ENCODE measurements at places on chromosomes 3 and 15.

DNA sequence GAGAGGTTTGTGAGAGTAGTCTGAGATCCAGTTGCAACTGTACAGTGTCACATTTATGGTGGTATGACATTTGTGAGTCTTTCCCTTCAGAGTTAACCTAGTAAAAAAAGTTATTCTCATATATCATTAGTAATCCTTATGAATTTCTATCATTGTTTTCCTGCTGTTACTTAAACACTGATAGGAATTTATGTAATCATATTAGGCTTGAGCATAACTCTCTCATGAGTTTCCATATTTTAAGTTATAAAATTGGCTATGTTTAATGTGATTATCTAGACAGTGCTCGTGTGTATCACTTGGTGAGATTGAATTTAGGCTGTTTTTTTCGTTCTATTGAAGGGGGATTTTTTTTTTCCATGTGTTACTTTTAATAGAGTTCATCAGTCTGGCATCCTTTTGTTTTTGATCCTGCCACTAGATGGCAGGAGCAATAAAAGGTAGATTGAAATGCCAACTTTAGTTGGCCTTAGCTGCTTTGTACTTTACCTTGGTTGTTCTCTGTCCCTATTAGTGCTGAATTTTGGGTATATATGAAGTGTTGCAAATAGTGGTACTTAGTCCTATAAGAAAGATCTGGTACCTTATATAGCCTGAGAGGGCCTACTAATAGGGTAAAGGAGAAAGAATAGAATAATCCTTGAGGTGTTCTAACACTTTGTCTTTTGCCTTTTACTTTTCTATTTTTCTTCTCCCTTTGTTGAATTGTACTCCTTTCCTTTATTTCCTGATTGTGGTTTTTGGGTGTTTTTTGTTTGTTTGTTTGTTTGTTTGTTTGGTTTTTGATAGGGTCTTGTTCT, 17.9 kb downstream of the STT3B start:
- peak; percentile 39 for DNase-seq

DNA sequence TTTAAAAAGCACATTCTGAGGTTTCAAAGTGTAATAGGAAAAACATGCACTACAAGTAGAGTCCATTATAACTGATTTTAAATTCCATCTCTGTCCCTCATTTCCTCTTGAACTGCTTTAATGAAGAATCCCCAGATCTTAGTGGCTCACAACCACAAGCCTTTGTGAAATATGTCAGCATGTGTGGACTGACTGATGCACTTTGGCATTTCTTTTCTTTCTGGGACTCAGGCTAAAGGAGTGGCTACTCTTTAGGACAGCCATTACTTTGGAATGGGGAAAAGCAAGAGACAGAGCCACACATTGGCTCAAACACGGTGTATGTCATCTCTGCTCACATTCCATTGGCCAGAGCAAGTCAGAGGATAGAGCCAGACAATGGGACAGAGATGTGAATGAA, 139.6 kb downstream of the GRM7 start:
- no peak for DNase-seq

DNA sequence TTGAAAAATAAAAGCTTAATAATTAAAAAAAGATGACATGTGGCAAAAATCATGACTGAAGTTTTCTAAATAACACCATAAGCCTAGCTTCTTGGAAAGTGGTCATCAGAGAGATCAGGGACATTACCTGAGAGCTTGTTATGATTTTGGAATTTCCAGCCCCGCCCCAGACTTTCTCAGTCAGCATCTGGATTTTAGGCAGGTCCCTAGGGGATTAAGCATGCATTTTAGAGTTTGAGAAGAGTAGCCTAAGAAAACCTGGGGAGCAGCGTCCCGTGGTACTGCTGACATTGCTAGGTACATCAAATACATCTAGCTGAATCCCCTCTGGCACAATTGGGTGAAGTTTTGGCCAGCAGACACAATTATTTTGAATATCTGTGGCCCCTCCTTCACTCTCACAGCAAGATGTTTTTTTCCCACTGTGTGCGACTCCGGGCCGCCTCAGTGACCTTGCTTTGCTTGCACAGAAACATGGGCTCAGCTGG, 58.7 kb upstream of the MEF2A start:
- DNase-seq = no peak

DNA sequence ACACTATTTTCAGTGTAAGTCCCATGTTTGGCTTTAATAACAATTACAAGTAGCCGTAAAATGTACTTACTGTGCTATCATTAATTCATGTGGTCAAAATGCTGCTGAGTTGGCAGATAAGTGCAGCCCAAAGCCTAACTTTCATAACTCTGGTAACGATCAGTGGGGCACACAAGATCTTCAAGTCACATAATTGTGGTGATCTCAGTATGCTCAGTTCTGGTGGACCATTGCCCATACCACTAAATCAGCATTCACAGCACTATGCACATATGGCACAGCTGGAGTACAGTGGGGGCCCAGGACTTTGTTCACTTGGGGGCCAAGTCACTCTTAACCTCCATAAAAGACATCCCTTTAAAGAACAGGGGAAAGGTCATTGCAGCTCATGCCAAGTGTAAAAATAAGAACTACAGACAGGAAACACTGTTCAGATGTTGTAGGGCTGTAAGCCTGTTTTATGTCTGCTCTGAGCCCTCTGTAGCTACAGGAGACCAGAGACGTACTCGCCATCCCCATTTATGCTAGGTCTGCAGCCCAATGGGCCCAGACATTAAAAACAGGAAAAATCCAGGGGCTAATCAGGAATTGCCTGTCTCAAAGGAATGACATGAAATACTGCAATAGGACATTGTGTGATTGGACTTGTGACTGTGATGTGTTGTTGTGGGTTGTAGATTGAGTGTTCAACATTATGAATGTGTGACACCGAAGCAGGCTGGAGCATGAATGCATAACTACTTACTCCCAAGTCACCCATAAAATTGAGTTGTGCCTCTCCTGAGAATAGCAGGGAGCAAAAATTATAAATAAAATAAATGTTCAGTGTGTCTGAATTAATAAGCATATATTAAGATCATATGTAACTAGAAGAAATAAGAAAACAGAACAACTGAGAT, 282.5 kb upstream of the EPHA3 start:
- no peak for DNase-seq

GRCh38 chr15:27864086-27864485, 235.0 kb downstream of the OCA2 start:
- DNase-seq = no peak

- DNase-seq = peak; percentile 72
Measured at GRCh38 chr3:150147776-150148175, 177.1 kb upstream of the PFN2 start.

- DNase-seq = no peak
Measured at GRCh38 chr3:31227131-31227562, 305.6 kb upstream of the STT3B start.
